NCI-H1092 (cell line): ENCODE measurements at places on chromosomes 6 and 20.

DNA sequence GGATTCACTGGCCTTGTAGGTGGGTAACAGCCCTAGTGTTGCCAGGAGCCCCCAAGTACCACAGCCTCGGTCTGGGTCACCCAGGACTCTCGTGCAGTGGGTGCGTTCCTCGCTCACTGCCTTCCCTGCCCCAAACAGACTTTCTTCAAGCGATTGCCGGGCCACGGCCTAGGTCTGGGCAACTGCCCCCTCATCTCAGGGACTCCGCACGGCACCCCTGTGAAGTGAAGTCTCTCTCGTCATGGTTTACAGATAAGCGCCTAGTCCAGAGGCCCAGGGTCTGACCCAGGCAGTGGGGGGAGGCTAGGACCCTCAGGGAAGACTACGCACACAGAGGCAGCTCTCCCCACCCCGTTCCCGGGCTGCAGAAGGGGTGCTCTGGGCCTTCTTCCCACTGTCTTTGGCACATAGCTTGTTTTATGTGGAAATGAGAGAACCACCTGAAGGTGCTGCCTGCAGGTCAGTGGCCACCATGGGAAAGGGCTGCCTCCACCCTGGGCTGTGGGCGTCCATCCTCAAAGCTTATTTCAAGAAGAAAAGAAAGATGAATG, 220.8 kb downstream of the ERMARD start:
- DNase-seq = no peak

DNA sequence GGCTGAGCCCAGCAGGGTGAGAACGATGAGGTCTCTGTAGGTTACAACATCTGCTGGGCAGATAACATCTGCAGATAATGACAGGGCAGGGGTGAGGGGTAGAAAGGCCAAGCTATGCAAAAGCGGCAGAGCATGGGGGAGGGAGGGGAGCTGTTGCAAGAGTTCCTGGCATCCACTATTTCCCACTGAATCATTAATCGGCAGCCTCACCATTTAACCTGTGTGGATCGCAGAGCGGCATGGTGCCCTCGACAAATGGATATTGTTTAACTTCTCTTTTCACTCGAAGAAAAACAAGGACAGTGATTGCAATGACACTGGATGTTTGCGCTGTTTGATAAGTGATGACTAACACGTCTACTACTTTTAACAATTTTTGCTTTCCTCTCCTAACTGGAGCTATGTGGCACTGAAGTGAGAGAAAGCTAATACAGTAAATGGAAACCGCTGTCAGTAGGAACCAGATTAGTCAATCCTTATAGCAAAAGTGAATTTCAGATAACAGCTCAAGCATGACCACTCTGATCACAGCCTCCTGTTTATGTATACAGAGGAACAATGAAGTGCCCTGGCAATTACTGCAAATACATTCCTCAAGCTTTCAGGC, 381.5 kb downstream of the TFAP2A start:
- DNase-seq = no peak

GRCh38 chr6:111987295-111987694, 66.6 kb upstream of the CCN6 start:
- no peak for DNase-seq

- DNase-seq = no peak
Observed at GRCh38 chr6:11403035-11403601, 134.4 kb upstream of the TMEM170B start.

GRCh38 chr20:13474467-13474866, 164.3 kb downstream of the TASP1 start:
- no peak for DNase-seq

- DNase-seq = no peak
Observed at GRCh38 chr6:168498161-168498843, 57.3 kb downstream of the SMOC2 start.

- DNase-seq = no peak
Observed at GRCh38 chr6:72784071-72784470, 162.2 kb downstream of the KCNQ5 start.

DNA sequence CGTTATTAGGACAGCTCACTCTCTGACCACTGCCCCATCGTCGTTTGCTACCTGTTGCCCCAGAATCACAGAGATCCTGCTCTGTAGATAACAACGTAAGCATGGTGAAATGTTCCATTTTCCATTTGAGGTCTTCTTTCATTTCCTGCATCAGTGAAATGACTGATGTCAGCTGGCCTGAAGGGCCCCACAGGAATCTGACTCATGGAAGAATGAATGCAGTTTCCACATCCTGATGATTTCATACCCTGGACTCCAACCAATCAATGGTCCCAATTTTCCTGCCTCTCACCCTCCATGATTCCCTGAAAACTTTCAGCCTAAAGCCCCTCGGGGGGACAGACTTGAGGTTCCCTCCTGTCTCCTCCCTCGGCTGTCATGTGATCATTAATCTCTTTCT, 394.4 kb upstream of the CDH4 start:
- DNase-seq = no peak
